Nucleus accumbens (tissue), 56 donors: ENCODE measurements at places on chromosomes 3 and 15.

GRCh38 chr3:188558343-188559071, 404.6 kb downstream of the LPP start:
- no peak for DNase-seq

DNA sequence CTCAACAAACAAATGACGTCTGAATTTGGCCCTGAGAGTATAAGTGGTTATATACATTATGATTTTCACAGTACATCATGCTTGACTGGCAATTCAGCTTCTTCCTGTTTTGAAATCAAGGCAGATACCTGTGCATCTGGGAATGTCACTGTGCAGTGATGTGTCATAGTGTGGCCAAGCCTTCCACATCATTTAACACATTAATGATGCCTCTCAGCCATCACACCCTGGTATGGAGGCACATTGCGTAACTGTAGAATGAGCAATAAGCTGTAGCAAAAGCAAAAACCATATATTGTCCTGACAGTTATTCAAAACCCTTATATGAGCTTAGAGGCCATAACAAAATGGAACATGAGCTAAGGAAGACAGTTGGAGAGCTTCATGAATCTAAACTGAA, 246.0 kb downstream of the EPHA3 start:
- no peak for DNase-seq

DNA sequence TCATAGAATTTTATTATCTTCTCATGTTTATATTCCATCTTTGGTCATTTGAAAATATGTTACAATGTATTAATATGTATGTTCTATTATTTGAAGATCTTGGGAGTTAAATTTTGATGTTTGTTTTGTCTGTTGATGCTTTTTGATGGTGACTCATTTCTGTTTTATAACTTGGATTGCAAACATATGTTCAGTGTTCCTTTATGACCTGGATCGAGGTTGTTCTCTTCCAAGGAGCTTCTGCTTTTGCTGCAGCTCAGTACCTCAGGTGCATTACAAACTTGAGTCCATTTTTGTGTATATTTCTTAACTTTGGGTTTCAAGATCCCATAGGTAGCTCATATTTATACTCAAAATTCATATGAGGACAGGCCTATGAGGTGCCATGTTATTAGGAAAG, 37.1 kb downstream of the ESYT3 start:
- DNase-seq: no peak

GRCh38 chr3:46467562-46467961, 2.9 kb upstream of the LTF start:
- no peak for DNase-seq

- no peak for DNase-seq
These were observed 145.6 kb upstream of the TMCO5A start for GRCh38 chr15:37788767-37789396.

GRCh38 chr3:194496217-194496919, 9.6 kb upstream of the ATP13A3 start:
- DNase-seq: no peak

DNA sequence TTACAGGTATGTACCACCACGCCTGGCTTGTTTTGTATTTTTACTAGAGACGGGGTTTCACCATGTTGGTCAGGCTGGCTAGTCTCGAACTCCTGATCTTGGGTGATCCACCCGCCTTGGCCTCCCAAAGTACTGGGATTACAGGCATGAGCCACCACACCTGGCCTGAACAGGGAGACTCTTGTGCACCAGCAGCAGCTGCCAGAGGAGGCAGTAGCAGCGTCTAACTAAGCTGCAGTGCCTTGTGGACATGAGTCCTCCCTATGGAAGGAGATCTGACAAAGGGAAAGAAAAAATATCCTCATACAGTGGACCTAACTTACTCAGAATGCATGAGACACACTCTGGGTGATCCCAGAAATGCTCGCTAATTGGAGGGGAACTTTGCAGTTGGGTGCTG, 36.8 kb upstream of the NEO1 start:
- no peak for DNase-seq

- no peak for DNase-seq
These were observed 14.1 kb downstream of the SYNM start for GRCh38 chr15:99118801-99119546.

GRCh38 chr3:5013021-5013906, 34.0 kb downstream of the BHLHE40 start:
- no peak for DNase-seq

- DNase-seq: no peak
These were observed 10.8 kb upstream of the HRH1 start for GRCh38 chr3:11143476-11143875.

DNA sequence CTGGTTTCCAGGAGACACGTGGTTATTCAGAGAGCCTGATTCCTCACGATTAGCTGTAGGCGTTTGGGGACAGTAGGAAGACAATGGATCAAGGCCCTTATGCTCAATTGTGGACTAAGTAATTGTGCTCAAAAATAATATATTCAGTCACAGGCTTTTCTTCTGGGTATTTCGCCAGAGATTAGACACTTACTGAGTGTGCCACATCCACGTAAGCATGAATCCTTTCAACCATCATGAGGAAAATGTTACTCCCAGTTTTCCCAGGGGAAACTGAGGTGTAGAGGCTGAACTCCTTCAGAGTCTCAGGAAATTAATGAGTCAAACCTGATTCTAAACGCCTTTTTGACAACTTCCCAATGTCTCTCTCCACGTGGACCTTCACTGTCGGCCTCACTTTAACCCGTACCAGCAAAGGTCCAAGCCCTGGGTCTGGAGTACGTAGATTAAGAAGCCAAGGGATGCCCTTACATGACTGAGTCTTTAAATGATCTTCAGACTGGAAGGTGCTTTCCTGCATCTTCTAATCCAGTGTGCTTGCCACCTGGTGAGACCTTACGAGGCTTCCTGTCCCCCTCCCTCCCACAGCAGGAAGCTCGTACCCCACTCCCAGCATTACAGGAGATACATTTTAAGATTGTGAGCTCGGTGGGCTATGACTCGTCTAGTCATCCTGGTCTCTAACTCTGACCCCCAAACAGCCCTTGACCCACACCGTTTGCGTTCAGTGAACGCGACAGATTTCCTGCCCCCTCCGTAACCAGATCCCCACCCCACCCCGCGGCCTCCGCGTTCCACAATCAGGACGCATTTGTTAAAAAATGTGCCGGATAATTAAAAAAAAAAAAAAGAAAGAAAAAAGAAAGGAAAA, 1.7 kb downstream of the PKM start:
- no peak for DNase-seq

DNA sequence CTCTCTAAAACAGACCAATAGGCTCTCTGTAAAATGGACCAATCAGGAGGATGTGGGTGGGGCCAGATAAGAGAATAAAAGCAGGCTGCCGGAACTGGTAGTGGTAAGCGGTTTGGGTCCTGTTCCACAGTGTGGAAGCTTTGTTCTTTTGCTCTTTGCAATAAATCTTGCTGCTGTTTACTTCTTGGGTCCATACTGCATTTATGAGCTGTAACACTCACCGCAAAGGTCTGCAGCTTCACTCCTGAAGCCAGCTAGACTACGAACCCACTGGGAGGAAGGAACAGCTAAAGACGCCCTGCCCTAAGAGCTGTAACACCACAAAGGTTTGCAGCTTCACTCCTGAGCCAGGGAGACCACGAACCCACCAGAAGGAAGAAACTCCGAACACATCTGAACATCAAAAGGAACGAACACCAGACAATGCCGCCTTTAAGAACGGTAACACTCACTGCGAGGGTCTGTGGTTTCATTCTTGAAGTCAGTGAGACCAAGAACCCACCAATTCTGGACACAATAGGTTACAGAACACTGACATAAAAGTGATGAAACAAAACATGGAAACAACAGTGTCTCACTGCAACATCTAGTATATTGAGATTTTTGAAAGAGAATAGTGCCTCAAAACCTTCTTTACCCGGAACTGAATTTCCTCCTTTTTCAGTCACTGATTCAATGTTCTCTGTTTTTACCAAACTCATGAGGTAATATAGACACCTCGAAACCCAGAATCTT, 28.8 kb upstream of the PLSCR2 start:
- no peak for DNase-seq

- no peak for DNase-seq
These were observed 28.7 kb downstream of the SEMA5B start for GRCh38 chr3:122998856-122999255.

DNA sequence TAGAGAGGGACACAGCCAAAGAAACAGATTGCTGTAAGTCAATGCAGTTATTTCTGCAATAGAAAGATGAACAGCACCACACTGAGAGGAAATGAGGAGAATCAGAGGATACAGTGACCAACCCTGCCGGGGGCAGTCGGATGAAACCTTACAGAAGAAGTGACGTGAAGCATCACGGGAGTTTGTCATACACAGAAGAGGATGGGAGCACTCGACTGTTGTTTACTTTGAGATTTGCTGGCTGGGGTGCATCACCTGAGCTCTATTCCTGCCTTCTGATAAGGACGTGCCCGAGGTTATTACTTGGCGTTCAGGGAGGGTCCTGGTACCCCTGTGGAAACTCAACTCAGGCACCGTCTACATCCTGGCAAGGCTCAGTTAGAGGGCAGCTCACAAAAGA, 45.4 kb downstream of the MAGEF1 start:
- DNase-seq: no peak

DNA sequence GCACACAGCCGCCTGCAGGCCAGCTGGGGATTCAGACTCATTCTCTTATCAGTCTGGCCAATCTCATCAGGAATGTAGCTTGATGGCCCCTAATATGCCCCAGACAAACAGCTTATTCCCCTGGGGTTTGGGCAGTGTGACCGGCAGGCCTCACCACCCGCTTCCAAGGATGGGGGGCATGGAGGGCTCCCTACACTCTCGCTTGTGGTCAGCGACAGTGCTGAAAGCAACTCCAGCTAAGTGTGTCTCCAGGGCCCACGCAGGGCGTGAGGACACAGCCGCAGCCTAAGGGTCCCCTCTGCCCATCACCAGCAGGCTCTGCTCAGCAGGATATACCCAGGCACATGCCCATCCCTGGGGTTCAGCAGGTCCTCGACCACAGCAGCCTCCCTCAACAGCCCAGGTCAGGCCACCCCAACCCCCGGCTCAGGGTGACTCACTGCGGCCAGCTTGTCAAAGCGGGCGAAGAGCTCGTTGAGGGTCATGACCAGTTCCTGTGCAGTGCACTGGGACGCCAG, 116.7 kb downstream of the ADCY5 start:
- no peak for DNase-seq

DNA sequence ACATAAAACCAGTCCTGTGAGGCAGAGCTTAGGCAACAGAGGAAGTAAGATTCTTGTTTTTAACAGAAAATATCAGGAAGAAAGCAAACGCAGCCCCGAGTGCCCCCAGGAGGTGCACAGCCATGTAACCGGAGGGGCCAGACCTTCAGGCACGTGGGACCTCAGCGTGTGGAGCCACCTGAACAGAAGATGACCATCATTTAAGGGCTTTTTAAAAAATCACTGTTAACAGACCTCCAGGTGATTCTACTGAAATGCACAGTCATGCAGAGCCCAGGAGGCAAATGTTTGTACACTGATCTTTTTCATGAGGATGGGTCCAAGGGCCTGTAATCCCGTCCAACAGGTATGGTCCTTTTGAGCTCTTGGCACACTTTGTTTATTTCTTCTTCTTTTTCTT, 38.8 kb downstream of the SPG21 start:
- no peak for DNase-seq

GRCh38 chr15:34603095-34603494, 19.6 kb upstream of the GOLGA8B start:
- no peak for DNase-seq

DNA sequence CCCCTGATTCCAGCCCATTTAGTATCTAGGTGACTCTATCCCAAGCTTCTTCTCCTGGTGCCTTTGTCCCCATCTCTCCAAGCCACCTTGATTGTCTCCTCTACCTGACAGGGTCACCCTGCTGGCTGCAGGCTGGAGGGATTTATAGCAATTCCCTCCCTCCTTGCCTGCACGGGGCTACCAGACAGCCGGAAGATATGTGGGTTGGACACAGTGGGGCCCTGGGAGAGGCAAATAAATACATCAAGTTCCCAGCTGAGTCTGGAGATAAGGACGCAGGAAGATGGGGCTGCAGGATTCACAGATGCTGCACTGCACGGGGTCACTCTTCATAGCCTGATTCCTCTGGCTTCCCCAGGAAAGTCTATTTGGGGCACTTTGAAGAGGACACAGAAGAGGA, 9.3 kb upstream of the ISLR2 start:
- no peak for DNase-seq

- DNase-seq: no peak
These were observed 62.5 kb upstream of the SKOR1 start for GRCh38 chr15:67762610-67763368.

- no peak for DNase-seq
These were observed 73.1 kb upstream of the PIAS1 start for GRCh38 chr15:67980773-67981685.

GRCh38 chr3:18892047-18892446, 256.3 kb upstream of the KCNH8 start:
- DNase-seq: no peak

DNA sequence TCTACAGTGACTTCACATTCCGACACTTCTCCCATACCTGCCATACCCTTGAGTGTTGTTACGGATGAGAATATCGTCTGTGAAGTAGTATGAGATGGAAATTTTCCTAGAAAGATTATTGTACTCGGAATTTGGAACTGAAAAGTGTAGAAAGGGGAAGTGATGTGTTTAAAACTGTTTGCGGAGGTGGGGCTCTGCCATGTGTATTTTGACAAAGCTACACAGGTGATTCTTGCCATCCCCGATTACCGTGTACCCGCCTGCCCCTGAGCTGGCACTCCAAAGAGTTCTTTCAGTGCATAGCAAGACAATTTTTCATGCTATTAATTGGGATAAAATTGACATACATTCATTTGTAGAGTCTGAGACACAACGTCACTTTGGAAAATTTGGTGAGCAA, 81.7 kb downstream of the OPA1 start:
- no peak for DNase-seq

DNA sequence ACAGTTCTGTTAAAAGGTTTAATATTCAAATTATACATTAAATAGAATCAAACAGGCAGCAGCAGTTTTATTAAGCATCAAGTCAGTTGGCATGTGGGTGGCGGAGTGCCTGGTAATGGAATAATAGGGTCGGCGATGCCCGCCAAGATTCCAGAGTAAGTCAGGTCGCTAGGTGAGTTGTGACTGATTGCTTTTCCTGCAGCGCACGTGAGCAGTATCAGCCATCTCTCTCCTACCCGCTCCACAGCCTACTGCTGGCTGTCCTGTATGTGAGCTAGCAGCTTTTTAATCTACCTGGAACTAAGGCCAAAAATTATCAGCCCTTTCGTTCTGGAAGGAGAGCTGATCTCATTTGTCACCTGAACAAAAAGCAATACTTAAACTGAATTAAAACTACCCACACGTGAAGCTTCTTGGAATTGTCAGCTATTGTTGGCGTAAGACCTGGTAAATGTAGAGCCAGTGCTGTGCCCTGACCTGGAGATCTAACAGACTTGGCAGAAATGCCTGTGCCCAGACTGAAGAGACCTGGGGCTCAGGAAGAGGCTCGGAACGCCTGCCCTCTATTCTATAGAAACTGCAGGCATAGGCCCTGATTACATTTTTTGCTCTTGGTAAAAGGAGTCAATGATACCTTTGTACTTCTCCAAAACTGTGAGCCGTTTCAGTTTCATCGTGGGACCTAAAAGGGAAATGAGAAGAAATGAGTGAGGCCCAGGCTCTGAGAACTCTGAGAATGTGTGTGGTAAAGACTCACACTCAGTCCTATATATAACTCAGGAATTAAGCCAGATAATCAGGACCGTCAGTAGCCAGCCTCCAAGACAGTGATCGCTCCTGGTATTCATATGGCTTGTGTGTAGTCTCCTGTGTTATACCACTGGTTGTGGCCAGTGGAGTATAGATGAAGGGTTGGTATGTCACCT, 21.9 kb downstream of the IDH3A start:
- no peak for DNase-seq
